Activated T-helper 2 cell treated with anti-CD3 and anti-CD28 coated beads, Interferon-gamma antibody, Interleukin-2, Interleukin-4, amounts not matched to agents 10 μg/mL and 5 μg/mL and 100 μg/mL, durations not matched to agents 14 hours and 24 hours and 36 hours (primary cell): ENCODE measurements at places on chromosomes 7 and 10.

GRCh38 chr7:107767391-107767790 is 23.4 kb downstream of the CBLL1 start:
- DNase-seq: no peak

DNA sequence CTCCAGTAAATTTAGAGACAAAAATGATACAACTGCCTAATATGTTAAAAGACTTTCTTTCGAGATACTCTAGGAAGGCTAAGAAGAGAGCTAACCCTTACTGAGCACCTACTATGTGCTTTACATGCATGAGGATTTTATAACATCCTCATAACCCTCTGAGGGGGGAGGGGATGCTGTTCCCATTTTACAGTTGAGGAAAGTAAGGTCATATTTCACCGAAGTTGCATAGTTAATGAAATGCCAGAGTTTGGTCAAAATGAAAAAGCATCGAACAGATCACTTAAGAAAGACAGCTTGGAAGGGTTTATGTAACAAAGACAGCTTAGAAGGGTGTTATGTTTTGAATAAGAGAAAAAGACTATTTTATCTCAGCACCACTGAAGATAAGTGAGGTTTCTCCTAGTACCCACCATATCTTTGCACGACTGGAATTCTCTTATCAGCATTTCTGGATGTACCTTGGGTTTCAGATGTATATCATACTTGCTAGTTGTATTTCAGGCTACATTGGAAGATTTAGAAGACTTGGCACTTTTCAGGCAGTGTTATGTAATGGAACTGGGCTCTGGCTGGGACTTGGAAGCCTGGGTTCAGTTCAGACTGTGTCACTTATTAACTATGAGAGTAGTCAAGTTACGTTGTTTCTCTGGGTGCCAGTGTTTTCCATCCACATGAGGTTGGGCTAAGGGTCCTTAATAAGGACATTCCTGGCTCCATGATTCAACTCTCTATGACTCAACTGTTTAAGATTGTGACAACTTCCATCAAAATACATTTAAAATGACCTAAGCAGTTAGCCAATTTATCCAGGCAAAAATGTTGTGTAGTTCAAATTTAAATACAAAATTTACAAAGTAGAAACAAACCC is 6.0 kb downstream of the RHOBTB1 start:
- no peak for DNase-seq

- no peak for DNase-seq
Observed at GRCh38 chr10:6926971-6927370, 346.9 kb upstream of the PRKCQ start.

DNA sequence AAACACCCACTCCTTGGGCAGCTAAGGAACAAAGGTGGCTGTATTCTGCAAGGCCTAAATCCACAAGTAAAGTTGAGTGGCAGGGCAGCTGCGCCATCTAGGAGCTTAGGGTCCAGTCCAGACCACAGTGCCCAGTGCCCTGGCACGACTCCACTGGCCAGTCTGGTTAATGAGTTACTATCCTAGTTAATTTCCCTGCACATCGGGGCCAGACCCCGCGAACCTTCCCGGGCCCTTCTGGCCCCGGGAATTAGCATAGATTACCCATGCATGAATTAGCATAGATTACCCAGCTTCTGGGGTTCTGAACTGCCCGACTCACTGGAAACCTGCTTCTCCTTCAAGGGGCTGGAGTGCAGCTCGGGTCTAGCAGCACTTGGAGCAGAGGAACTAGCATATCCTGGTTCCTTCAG is 3.2 kb upstream of the EMX2 start:
- no peak for DNase-seq

DNA sequence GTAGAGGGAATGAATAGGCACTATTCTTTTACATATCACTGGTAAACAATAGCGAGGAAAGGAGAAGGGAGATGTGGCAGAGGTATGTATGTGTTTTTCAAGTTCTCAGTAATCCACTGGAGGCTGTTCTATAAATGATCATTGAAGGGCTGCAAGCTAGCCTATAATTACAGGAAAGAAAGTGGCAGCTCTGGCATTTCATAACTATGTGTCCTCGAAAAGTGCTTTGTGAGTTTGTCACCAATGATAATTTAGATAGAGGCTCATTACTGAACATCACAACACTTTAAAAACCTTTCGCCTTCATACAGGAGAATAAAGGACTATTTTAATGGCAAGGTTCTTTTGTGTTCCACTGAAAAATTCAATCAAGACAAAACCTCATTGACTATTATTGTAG is 235.1 kb downstream of the FOXP2 start:
- DNase-seq: no peak

DNA sequence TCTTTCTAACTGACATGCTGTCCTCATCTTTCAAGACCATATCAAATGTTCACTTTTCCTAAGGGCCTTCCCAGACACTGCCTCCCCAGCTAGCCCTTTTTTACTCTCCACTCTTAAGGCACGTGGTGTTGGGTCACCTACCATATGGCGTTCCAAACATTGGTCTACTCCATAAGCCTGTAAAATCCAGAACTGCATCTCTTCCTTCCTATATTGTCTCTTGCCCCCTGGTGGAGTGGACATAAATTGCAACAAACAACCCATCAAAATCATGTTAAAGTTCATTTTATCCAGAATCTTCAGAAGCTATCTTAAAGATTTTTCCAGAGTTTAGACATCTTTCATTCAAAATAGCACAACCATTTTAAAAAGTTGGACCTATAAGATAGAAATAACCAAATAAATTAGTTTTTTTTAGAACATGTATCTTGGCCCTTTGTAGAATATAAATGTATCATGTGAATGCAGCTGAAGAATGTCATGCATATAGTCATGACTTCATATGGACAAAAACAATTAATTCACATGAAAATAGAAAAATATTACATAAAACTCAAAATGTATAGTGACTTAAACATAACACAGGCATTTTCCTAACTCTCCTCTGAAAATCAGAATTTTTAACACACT is 180.6 kb upstream of the CHRM2 start:
- no peak for DNase-seq

DNA sequence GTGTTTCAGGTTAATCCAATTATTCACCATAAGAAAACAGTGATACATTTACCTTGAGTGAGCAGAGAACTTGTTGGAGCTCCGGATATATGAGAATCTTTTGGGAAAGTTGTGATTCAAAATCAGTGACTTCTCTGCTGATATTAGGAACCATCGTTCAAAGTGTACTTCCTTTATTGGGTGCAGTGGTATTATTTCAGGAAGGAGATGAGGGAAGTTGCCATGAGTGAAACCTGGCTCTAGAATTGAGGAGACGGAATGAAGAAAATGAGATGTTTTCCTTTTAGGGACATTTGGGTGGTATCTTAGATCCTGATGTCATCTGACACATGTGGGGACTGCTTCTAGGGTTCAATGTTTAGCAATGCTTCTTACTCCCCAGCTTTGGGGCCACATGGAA is 343.9 kb downstream of the ABCA13 start:
- DNase-seq: no peak

- no peak for DNase-seq
Observed at GRCh38 chr7:55235801-55236200, 129.3 kb upstream of the LANCL2 start.

DNA sequence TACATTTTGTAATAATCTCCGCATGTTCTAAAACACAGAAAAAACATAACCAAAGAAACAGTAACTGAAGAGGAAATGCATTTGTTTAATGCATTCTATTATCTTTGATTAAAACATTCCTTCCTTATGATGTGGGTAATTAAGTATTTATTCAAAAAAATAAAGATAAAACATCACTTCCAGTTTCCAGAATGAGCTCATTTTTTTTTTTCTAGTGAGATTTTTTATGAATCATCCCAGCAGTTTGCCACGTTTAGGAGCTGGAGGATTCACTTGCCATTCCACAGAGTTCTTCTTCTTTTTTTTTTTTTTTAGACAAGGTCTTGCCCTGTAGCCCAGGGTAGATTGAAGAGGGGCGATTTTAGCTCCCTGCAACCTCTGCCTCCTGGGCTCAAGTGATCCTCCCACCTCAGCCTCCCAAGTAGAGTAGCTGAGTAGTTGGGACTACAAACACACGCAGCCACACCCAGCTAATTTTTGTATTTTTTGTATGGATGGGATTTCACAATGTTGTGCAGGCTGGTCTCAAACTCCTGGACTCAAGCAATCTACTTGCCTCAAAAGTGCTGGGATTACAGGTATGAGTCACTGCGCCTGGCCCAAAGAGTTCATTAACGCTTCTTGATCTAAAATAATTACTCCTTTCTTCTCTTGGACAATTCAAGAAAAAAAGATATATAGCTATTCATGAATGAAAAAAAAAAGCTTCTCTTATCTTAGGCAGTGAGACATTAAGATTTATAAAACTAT is 177.3 kb downstream of the DKK1 start:
- no peak for DNase-seq

- DNase-seq: no peak
Observed at GRCh38 chr7:137691566-137691965, 155.2 kb downstream of the DGKI start.

DNA sequence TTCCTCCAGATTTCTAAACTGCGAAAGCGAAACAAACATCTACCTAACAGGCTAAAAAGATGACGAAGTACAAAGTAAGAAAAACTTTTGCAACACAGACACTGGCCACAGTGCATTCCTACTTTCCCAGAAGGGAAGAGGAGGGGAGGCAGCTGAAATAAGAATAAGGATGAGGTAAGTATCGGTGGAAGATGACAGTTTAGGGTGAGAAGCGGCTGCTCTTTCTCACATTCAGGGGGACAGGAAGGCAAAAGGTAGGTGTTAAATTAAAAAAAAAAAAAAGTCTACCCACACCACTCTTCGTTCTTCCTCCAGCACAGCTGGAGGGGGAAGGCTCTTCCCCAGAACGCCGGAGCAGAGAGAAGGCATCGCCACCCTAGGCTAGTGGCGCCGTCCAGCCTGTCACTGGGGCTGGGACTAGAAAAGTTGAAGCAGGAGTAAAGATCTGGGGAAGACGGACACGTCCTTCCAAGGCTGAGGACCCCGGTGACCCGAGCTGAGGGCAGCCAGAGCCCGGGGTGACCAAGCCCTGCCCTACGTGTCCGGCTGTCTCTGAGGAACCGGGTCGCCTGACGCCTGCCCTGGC is 846 bp downstream of the DNAJC1 start:
- no peak for DNase-seq

DNA sequence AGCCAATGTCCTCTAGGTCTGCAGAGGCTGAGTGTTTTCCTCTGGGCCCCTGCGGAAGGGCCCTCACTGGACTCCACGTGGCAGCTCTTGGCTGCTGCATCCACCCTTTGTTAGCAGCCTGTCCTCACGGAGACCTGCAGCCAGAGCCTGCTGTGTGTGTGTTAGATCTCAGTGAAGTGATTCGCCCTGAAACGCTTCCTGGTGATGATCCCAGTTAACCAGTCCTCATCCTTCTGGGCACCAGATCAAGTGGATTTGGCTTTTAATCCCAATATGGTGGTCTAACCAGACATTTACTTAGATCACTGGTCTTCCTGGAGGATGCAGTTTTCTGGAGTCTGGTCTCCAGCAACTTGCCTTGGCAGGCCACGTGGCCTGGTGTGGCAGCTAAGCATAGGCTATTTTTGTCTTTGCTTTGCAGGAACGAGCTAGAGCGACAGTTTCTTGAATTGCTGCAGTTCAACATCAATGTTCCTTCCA is 39.5 kb upstream of the GJD4 start:
- DNase-seq: no peak

DNA sequence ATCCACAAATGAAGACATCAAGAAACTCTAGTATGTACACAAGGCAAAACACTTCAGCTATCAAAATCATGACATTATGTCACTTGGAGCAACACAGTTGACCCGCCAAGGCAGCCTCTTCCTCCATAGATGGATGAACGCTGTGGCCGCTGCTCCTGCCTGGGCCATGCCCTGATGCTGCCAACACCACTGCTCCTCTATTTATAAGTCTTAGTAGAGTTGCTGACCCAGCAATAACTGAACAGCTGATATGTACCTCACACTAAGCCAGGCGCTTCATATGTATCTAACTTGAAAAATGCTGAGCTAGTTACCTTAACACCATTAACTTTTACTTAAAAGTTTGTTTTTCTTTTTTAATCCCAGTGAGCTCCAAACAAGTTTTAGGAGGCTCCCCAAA is 131.9 kb downstream of the LYZL1 start:
- DNase-seq: no peak

DNA sequence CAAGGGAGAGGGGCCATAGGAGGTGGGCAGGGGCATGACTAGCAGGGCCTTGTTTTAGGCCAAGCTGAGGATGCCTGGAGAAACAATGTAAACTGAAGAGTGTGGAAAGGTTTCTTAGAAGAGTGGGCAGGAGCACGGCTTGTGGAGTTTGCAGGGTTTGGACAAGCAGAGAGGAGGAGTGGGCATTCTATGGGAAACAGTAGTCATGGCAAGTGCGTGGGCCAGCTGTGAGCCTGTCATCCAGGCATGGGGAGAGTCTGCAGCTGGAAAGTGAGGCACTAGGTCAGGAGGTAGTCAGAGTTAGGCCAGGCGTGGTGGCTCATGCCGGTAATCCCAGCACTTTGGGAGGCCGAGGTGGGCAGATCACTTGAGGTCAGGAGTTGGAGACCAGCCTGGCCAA is 130.1 kb downstream of the SH3PXD2A start:
- DNase-seq: no peak

- DNase-seq: no peak
Observed at GRCh38 chr10:115093776-115094408, 727 bp downstream of the ATRNL1 start.

- DNase-seq: no peak
Observed at GRCh38 chr7:17013204-17013603, 131.4 kb upstream of the AGR3 start.

GRCh38 chr7:39623732-39624441 is 515 bp downstream of the RALA start:
- no peak for DNase-seq

DNA sequence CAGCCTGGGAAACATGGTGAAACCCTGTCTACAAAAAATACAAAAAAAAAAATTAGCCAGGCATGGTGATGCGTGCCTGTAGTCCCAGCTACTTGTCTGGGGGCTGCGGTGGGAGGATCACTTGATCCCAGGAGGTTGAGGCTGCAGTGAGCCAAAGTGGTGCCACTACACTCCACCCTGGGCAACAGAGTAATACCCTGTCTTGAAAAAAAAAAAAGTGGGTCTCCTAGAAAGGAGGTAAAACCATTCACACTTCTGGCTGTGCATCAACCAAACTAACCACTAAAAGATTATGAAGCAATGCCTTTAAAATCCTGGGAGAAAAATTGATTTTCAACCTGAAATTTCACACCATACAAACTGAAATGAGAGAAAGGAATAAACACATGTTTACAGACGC is 35.4 kb upstream of the C10orf71 start:
- no peak for DNase-seq

GRCh38 chr7:101899616-101900015 is 82.2 kb downstream of the CUX1 start:
- DNase-seq: no peak
